ENCODE measurements at places on chromosomes 3 and 15.
A peak's percentile ranks its signal among the peaks of the same experiment; 100 is the strongest.

DNA sequence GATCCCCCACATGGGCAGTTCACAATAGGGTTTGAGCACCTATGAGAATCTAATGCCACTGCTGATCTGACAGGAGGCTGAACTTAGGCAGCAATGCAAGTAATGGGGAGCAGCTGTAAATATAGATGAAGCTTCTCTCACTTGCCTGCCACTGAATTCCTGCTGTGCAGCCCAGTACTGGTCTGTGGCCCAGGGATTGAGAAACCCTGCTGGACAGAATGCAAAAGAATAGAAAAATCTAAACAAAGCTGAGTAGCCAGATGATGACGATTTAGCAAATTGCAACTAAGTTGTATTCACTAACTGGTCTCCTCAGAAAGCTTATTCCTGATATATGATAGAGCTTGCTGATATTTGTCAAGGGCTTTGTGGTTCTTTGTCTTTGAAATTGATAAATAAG lies 34.3 kb upstream of the APH1B start:
- DNase-seq: no peak

GRCh38 chr3:184595726-184596125 lies 34.1 kb downstream of the EPHB3 start:
- no peak for DNase-seq

DNA sequence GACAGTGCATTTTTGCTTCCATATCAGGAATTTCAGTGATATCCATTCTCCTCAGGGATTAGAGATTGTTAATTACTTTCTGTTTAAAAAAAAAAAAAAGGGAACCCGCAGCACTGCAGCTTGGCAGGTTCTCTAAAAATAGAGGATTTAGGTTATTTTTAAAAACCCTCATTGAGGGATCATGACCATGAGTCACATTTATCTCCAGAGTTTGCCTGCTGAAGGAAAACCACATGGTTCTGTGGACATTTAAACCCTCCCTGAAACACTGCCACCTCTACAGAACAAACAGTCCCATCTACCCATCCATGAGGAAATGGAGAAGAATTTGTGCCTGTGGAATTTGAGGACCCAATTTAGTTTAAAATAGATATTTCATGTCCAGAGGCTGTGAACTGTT lies 66.2 kb upstream of the UBE2E1 start:
- no peak for DNase-seq

DNA sequence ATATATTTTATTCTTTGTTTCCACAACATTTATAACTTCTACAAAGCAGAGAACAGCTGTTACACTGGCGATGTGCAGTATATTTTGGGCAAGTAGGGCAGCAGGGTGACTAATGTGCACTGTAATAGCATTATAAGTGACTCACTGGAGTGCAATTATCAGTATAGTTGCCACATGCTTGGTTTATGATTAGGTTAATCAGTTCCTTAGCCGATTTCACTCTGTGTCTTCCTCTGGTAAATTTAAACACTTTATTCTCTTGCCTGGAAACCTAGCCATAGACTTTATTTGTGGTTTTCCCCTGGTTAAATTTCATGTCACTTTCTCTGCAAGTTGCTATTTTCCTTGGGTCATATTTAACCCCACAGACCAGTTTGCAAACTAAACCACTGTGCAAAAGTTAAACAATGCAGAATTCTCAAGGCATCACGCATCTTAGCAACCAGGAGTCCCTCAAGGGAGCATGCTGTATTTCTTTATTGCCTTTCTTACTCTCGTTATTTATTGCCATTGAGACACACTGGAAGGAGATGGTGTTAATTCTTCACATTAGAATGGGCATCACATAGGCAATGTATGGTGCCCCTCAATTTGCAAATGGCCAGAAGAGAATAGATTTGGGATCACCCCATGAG lies 690.2 kb upstream of the DPPA4 start:
- no peak for DNase-seq

- no peak for DNase-seq
Observed at GRCh38 chr15:101141926-101142527, 109.8 kb downstream of the CHSY1 start.

- DNase-seq: no peak
Observed at GRCh38 chr3:40669176-40669575, 144.4 kb downstream of the ZNF621 start.

DNA sequence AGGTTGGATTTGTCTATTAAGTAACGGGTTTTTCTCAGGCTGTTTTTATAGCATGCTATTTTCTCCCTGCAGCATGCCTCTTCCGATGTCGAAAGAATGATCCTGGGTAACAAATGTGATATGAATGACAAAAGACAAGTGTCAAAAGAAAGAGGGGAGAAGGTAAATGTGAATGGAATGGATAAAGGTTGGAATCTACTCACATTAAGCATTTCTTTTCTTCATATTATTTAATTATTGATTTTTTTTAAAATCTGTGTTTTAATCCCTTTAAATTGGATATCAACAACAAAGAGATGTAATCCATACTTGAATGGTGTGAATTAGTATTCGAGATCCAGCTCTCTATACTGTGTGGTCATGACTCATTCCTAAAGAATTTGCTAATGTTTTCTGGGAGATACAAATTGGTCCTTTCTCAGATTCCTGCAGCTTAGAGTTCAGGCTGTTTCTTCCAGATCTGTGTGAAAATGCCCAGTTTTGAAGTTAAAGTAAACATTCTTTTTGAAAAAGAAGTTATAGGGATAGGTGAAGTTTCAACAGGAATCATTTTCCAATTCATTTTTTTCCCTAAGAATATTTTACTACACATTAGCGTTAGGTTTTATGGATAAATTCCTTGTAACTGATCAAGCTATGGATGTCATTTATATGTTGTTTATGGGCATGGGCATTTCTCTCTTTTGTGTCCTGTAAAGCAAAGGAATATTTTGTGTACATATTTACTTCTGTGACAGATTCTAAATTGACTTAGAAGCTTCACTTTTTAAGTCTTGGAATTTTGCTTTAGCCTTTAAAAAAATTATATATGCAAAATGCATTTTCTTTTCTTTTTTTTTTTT lies 20.8 kb upstream of the APH1B start:
- no peak for DNase-seq

DNA sequence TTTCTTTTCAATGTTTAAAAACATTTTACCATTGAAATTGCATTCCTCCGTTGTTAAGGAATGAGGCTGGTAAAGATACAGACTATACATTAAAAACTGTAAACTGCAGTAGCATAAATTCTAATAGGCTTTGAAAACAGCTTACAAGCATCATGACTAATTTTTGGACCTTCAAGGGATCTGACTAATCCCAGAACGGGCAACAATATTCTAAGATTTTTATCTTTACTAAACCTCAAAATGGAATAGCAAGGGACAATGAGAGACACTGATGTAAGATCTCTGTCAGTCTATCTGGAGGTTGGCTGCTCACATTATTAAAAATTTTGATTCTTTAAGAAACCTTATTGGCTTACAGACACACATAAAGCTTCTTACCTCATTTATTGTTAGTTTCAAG lies 74.7 kb downstream of the BTD start:
- DNase-seq: no peak

DNA sequence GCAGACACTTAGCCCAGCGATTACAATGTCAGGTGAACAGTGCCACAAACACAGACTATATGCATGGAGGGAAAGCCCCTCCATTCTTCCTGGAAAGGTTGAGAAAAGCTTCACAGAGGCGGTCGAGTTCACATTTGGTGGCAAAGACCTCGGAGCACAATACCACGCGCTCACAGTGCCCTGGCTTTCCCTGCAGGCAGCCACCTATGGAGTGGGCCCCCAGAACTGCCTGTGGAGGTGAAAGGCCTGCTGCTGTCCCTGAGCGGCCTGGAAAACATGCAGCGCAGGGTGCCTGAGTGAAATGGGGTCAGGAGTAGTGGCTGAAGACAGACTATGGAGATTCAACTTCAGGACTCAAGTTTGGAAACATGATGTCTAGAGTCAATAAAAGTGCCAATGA lies 26.9 kb downstream of the PDIA5 start:
- DNase-seq: no peak

GRCh38 chr3:134869153-134869726 lies 74.2 kb downstream of the EPHB1 start:
- DNase-seq: no peak

GRCh38 chr3:117893638-117894037 lies 1141.0 kb downstream of the IGSF11 start:
- no peak for DNase-seq

GRCh38 chr3:194579091-194579606 lies 54.1 kb downstream of the TMEM44 start:
- DNase-seq: no peak

- peak; percentile 74 for DNase-seq
Observed at GRCh38 chr15:31328428-31328968, 1.9 kb downstream of the KLF13 start.

GRCh38 chr3:188473591-188474288 lies 319.8 kb downstream of the LPP start:
- DNase-seq: no peak

DNA sequence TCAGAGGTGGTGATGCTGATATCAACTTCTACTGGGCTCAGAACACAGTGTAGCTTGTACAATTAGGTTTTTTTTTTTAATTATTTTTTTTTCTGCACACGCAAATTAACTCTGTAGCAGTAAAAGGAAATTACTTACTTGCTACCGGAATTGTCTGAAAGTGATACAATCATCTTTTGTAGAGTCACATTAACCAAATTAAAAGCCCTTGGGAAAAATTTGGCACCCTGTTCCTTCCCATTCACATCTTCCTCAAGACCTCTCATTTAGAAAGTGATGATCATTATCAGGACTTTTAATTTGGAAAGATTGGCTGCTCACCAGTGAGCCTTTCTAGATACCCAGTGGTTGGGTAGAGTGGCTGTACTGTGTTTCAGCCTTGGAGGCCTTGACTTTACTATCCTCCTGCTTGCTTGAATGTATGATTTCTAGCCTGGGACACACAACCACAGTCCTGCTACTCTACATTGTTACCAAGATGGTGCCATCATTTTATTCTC lies 158.3 kb downstream of the ECT2 start:
- DNase-seq: no peak
